BJ (cell line): ENCODE measurements at places on chromosomes 2 and 18. TPM values are rescaled to one million over a fixed set of nuclear protein-coding genes. Genes with fewer than 3 reads are reported as not detected.

- no peak for DNase-seq
Observed at GRCh38 chr2:144904612-144905011, 384.7 kb upstream of the ZEB2 start.

GRCh38 chr18:27780061-27780745 is 396.7 kb downstream of the CDH2 start:
- DNase-seq, result no peak

The CNTNAP5 gene
- polyA plus RNA-seq, result not detected in 2 replicates

The ANKRD62 gene
- not detected in 2 replicates for polyA plus RNA-seq

GRCh38 chr18:50879302-50880118 is 592 bp downstream of the ME2 start:
- no peak for DNase-seq

DNA sequence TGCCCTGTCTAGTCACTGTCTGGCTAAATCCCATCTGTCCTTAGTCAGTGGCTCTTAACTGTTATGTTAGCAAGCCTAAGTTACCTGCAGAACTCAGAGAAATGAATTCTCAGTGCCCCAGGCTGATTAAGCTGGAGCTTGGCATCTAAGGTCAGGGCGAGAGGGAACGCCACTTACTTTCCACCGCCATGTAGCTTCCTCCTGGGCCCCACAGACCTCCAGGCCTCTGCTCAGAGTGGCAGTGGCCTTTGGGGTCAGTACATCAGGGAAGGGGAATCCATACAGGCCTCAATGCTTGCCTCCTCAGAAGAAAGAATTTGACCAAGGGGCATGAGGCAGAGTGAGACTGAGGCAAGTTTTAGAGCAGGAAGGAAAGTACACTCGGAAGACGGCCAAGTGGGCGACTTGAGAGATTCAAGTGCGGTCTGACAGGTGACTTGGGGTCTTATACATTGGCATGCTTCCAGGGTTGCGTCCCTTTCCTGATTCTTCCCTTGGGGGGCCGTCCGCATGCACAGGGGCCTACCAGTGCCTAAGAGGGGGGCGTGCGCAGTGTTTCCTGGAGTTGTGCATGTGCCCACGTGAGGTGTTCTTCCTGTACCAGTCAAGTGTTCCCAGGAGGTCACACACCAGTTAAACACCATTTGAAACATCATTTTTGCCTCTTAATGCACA is 64.1 kb downstream of the EMILIN2 start:
- no peak for DNase-seq

DNA sequence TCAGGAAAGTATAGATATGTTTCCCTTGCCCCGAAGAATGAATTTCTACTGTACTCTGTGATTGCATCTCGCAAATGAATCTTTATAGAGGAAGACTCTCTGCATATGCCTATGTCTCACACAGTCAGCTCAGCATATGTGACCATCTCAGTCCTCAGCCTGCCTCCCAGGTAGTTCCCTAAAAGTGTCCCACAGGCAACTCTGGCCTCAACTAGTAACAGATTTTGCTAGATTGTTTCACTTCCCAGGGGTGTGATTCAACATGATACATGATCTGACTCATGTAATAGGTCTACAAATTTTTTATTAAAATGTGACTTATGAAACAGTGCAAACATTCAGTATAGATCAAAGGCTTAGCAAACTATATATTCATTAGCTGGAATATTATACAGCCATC is 296.6 kb upstream of the CRIM1 start:
- DNase-seq, result no peak
